ENCODE measurements at places on chromosomes 6 and 20.

GRCh38 chr20:33407251-33407650, 5.9 kb upstream of the CDK5RAP1 start:
- DNase-seq, result no peak

- no peak for DNase-seq
These were observed 51.9 kb downstream of the STXBP5 start for GRCh38 chr6:147255948-147256674.

GRCh38 chr6:67683960-67684359, 951.1 kb upstream of the ADGRB3 start:
- DNase-seq, result peak; percentile 74

DNA sequence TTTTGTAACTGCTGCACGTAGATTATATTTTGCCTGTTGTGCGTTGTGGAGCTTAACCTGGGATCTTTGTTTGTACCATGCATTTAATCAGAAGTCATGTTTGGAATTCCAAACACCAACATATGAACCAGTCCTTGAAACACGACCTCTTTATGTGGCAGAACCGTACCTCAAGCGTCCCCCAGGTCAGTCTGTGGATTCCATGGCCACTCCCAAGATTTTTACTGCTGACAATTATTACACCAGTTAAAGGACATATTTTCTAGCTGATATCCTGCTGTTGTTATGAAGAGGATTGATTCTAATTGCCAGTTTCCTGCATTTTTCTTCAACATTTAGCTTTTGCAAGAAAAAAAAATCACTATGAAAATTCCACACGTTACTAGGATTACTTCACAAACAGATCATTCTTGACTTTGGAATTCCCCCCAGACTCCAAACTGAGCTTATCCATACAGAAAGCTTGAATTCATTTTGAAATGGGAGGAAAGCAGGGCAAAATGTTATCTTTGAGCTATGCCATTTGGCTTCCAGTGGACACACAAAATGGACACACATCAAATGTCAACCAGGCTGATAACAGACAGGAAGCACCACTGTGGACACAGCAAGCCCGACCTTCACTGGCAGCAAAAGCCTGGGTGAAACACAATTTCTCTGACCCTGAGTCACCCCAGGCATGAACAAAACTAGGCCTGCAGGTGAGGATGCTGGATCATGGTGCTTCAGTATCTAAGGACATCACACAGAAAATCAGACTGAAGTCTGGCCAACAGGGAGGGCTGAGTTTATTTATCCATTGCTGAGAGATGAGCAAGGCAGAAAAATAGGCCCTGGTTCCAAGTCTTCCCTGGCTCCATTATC, 542.9 kb upstream of the JAG1 start:
- peak; percentile 62 for DNase-seq

- no peak for DNase-seq
These were observed 845 bp upstream of the ANKRD60 start for GRCh38 chr20:58229198-58229798.

GRCh38 chr6:111823831-111824607, 49.2 kb downstream of the FYN start:
- DNase-seq, result peak; percentile 78

DNA sequence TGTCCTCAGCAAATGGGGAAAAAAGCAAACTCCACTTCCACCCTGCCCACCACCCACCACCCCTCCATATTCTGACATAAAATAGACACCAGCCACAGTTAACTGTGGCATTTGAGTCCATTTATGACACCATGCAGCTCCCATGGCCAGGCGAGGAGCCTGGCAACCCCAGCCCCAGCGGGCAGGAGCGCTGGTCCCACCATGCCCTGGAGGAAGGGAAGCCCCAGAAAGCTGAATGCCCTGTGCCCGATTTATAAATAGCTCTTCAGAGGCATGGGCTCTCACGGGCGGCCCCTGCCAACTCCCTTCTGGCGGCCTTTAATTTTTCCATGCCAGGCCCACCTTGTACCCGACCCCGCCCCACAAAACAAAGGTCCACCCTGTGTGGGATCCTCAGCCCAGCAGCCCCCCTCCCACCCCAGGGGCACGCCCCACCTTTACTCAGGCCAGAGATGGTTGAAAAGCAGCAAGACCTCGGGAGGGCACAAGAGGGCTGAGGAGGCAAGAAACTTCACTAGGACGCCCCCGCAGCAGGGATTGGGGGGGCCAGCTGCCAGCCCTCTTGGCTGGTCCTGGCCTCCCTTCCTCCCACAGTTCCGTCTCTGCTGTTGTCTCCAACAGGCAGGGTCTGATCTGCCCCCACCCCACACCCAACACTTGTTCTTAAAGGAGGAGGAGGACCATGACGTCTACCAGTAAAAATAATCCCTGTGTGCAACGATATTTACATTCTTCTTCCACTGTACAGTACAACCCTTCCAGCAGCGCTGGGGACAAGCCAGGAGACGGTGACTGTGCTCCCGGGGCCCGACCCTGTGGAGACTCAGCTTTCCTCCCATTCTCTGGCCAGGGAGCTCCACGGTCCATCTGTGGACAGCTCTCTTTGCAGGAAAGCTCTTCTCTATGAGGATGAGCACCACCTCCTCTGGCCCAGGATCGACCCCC, 115.6 kb upstream of the CDYL start:
- no peak for DNase-seq
